ENCODE measurements at places on chromosomes 4 and X.

- no peak for DNase-seq
Measured at GRCh38 chr4:52006887-52007286, 13.3 kb downstream of the LRRC66 start.

DNA sequence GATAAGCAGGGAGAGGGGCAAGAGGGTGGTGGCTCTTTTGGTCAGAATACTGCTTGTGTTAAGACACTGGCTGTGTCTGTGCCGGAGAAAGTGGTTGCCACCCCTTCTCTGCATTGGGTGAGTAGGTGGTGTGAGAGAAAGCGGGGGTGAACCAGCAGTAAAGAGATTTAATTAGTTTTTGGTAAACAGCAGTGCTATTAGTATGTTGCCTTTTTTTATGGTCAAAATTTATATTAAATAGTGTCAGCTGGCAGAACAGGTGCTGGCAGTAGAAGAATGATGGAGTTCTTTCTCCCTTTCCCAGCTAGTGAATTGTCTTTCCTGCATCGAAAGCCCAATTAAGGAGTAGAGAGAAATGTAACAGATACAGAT, 181.6 kb downstream of the LARP7 start:
- DNase-seq = no peak

DNA sequence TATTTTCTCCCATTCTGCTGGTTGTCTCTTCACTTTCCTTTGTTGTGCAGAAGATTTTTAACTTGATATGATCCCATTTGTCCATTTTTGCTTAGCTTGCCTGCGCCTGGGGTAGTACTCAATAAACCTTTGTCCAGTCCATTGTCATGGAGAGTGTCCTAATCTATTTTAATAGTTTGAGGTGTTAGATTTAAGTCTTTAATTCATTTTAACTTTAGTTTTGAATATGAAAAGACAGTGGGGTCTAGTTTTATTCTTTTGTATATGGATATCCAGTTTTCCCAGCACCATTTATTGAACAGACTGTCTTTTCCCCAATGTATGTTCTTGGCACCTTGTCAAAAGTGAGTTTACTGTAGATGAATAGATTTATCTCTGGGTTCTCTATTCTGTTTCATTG, 76.0 kb upstream of the ITM2A start:
- DNase-seq = no peak

DNA sequence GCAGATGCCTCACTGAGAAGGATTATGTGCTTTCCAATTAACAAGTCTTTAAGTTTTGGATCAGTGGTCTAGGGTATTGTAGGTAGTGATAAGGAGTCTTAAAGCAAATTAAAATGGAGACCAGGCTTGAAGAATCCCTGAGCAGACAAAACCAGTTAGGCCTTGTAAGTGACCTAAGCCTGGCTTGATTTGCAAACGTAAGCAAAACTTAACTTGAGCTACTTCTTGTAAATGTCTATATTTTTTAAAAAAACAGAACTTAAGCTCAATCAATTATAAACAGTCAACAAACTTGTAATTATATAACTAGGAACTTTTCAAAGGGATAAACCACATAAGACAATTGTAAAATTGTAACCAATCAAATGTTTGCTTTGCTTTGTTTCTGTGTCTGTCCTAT, 72.7 kb upstream of the NALF2 start:
- DNase-seq = no peak

Measured in EL (cell line).